ENCODE measurements at places on chromosomes 3 and 15. TPM values are rescaled to one million over a fixed set of nuclear protein-coding genes. Genes with fewer than 3 reads are reported as not detected.

GRCh38 chr15:60426870-60427508 is 29.2 kb upstream of the ANXA2 start:
- no peak overlapping the region for H3K4me3 ChIP-seq
- peaks cover 32% of the 10 kb centered on the region for H3K36me3 ChIP-seq
- H3K27me3 ChIP-seq, result no peaks in the 10 kb centered on the region

- peaks cover 20% of the 10 kb centered on the region for H3K27me3 ChIP-seq
- no peak for DNase-seq
- no peaks in the 10 kb centered on the region for H3K36me3 ChIP-seq
These were observed 5.9 kb upstream of the ALDH1L1 start for GRCh38 chr3:126186271-126186670.

GRCh38 chr3:98449606-98450193 is 13.3 kb upstream of the OR5K1 start:
- peaks cover 13% of the 10 kb centered on the region for H3K4me1 ChIP-seq
- H3K36me3 ChIP-seq, result peaks cover 3% of the 10 kb centered on the region
- DNase-seq, result no peak

SLC15A2 gene
- total RNA-seq, result 2.5 TPM

GRCh38 chr15:100208921-100209603 is 132.7 kb downstream of the ADAMTS17 start:
- no peak overlapping the region for H3K4me3 ChIP-seq
- no peaks in the 10 kb centered on the region for H3K27me3 ChIP-seq
- no peaks in the 10 kb centered on the region for H3K36me3 ChIP-seq
- no peaks in the 10 kb centered on the region for H3K4me1 ChIP-seq

- no peak overlapping the region for H3K4me3 ChIP-seq
- no peaks in the 10 kb centered on the region for H3K36me3 ChIP-seq
- no peak for DNase-seq
- H3K27ac ChIP-seq, result no peak overlapping the region
- no peaks in the 10 kb centered on the region for H3K27me3 ChIP-seq
- no peaks in the 10 kb centered on the region for H3K4me1 ChIP-seq
These were observed 271.4 kb downstream of the POLQ start for GRCh38 chr3:121274411-121274810.

DNA sequence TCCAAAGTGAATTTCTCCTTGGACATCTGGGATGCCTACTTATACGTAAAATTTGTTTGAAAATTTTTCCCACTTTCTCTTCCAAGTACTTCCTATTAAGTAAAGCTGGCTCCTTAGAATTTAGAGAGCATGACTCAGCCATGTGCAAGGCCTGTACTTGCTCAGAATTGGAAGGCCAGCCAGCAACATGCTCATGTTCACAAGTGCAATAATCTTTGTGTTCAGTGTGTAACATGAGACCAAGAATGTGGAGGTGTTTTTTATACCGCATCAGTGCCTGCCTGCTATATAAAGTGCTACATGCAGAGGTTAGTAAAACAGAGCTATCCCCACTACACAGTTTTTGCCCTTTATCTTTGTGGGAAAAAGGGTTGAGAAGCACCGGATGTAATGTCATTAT is 151.9 kb upstream of the FEZF2 start:
- no peaks in the 10 kb centered on the region for H3K27me3 ChIP-seq
- H3K36me3 ChIP-seq, result no peaks in the 10 kb centered on the region
- no peaks in the 10 kb centered on the region for H3K4me1 ChIP-seq
- no peak overlapping the region for H3K27ac ChIP-seq

PLA2G4D gene
- total RNA-seq, result not detected

GRCh38 chr3:194323785-194324735 is 27.1 kb downstream of the CPN2 start:
- H3K27ac ChIP-seq, result no peak overlapping the region
- H3K4me1 ChIP-seq, result peaks cover 14% of the 10 kb centered on the region
- peak; percentile 49 for DNase-seq
- H3K4me3 ChIP-seq, result no peak overlapping the region

SIDT1 gene
- total RNA-seq, result 23.9 TPM

GRCh38 chr15:101501703-101502373 is 12.3 kb upstream of the PCSK6 start:
- peak; percentile 55 for DNase-seq
- H3K27ac ChIP-seq, result no peak overlapping the region
- no peaks in the 10 kb centered on the region for H3K36me3 ChIP-seq
- H3K4me1 ChIP-seq, result peaks cover 44% of the 10 kb centered on the region
